ENCODE measurements at places on chromosomes 3 and 15. TPM values are rescaled to one million over a fixed set of nuclear protein-coding genes. Genes with fewer than 3 reads are reported as not detected.

The WDR49 gene
- not detected for total RNA-seq

The LINGO1 gene
- 8.5 TPM for total RNA-seq

The ROBO2 gene
- total RNA-seq = not detected

The FAM174B gene
- total RNA-seq = 7.6 TPM

The PCBP4 gene
- total RNA-seq = 15.1 TPM

The SLC7A14 gene
- not detected for total RNA-seq

The AGTR1 gene
- total RNA-seq = 0.40 TPM

The USP19 gene
- total RNA-seq = 26.5 TPM

The CP gene
- 4.9 TPM for total RNA-seq

The CCR9 gene
- not detected for total RNA-seq

The CORO2B gene
- 3.2 TPM for total RNA-seq

The SPRED1 gene
- 7.5 TPM for total RNA-seq

The GNAI2 gene
- total RNA-seq = 45.9 TPM

The SLC28A1 gene
- total RNA-seq = 0.05 TPM

The CAMK1 gene
- 16.2 TPM for total RNA-seq

The ROPN1 gene
- not detected for total RNA-seq

The CFAP100 gene
- total RNA-seq = not detected

The SPTSSB gene
- total RNA-seq = not detected
